T-helper 22 cell (primary cell): ENCODE measurements at places on chromosomes 16 and 17.

DNA sequence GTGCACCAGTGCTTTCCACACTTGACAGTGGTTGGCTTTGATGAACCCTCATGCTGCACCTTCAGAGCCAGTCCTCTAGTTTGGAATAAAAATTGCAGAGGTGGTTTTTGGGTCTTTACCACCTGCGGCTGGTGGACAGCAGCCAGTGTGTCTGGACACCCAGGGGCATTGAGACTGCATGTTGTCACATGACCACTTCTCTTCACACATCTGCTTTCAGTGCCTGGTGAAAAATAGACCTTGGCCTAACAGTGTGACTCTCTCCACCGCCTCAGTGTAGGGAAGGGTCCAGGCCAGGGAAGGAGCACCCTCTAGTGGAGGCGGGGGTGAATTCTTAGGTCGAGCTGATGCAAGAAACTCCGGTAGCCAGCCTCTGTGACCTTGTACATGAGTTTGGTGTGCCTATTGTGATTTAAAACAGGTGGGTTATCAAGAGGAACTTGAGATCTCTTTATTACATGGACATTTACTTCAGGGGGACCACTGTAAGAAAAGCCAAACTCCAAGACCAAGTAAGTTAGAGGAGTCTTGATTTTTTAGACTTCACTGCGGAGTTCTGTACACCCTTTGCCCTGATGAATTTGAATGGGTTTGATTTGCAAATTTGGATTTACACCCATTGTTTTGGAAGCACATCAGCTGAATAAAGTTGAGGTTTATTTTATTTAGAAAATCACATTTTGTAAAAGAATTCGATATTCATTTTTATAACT is 17.9 kb downstream of the GOSR2 start:
- DNase-seq: peak; percentile 3

DNA sequence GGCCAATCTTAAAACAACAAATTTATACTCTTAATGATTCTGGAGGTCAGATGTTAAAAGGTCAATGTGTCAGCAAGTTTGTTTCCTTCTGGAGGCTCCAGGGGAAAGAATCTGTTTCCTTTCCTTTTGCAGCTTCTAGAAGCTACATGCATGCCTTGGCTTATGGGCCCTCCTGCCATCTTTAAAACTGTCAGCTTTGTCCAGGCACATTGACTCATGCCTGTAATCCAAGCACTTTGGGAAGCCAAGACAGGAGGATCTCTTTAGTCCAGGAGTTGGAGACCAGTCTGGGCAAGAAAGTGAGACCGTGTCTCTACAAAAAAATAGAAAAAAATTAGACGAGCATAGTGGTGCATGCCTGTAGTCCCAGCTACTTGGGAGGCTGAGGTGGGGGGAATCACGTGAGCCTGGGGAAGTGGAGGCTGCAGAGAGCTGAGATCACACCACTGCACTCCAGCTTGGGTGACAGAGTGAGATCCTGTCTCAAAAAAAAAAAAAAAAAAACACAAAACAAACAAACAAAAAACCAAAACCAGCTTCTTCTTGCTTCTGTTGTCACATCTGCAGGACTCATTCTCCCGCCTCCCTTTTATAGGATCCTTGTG is 58.3 kb downstream of the NOS2 start:
- DNase-seq: no peak

GRCh38 chr16:73565263-73565662 is 517.3 kb upstream of the ZFHX3 start:
- no peak for DNase-seq

DNA sequence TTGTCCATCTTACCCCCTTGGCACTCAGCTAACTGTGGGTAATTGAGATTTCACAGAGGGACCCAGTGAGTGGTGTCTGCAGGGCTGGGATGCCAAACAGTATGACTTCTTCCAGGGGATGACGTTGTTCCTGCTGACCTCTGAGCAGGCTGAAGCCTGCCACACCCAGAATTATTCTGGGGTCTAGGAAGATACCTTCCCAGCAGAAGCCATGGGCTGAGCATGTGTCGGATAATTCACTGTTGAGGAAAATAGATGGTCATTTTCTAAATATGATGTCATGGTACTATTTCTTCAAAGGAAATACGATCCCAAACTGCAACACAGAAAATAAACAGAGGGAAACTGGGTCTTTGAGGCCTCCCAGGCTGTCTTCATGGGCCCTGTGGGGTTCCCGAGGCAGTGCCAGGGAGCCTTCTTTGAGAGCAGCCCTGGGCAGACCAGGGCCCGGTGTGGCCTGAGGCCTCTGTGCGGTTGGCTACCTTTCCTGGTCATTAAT is 17.4 kb downstream of the WNT9B start:
- no peak for DNase-seq

DNA sequence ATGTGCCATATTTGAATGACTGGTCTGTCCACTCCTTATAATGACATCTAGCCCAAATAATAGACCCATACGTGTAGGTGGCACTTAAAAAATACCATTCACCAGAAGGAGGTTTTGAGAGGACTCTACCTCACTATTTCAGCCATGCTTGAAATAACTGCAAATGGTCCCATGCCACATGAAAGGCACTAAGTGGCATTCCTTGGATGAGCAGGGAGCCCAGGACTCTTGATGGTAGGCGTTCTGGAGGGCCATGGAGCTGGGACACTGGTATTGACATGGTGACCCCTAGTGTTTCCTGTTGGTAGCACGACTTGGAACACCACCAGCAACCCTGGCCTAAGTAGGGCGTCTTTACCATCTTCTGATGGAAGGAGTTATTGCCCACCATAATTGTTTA is 148.7 kb upstream of the ZFHX3 start:
- no peak for DNase-seq

DNA sequence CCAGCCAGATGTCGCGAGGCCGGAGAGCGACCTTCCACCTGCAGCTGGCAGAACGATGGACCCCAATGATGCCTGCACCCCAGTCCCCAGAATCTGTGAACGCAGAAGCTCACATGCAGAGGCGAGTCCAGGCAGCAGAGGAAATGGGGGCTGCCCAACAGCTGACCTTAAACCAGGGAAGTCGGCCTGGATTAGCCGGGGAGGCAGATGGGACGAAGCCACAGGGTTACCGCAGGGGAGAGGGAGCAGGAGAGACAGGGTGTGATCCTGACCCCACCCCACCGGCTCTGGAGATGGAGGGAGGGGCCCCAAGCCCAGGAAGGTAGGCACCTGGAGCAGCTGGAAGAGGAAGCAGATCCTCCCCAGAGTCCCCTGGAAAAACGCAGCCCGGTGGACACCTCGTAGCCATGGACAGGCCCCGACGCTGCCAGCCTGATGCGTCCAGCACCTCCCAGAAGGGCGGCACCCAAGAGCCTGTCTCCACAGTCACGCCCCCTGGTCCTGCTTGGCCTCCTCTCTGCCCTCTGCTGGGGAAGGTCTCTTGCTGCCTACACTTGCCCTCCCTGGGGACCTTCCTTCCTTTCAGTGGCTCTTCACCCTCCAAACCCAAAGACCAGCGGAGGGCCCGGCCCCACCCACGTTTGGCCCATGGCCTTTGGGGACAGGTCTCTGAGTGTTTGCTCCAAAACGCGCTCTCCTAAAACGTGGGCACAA is 37.3 kb downstream of the PIEZO1 start:
- DNase-seq: no peak

DNA sequence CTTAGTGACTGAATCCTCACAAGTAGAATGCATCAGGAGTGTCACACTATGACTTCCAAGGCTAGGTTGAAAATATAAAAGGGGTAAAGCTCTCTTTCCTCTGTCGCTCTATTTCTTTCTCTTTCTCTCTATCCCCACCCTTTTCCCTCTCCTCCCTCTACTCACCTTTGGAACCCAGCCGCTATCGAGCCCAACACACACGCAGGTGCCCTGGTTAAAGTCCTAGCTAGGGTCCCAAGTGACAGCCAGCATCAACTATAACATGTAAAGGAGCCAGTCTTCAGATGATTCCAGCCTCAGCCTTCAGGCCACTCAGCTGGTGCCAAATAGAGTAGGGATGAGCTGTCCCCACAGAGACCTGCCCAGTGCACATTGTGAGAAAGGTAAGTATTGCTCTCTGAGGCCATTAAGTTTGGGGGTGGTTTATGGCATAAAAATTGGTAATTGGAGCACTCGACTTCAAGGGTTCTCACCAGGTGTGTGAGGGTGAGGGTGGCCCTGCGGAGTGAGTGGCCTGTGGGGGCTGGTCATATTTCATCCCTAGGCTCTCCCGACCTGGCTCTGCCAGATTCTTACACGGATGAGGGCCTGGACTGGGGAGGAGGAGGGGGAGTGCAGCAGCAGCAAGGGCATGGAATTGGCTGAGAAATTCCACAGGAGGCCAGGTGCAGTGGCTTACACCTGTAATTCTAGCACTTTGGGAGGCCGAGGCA is 14.9 kb upstream of the C16orf54 start:
- no peak for DNase-seq

GRCh38 chr16:57818377-57819064 is 16.2 kb upstream of the KIFC3 start:
- DNase-seq: no peak

- no peak for DNase-seq
Measured at GRCh38 chr17:10673312-10673711, 16.2 kb upstream of the MYH3 start.

- no peak for DNase-seq
Measured at GRCh38 chr16:77945126-77945525, 77.2 kb upstream of the CLEC3A start.

- DNase-seq: no peak
Measured at GRCh38 chr17:77930780-77931768, 27.4 kb upstream of the TNRC6C start.

GRCh38 chr17:58059141-58059540 is 24.1 kb upstream of the DYNLL2 start:
- DNase-seq: no peak

- DNase-seq: no peak
Measured at GRCh38 chr16:17744921-17745572, 274.3 kb upstream of the XYLT1 start.

GRCh38 chr16:49183911-49184310 is 97.7 kb downstream of the CBLN1 start:
- DNase-seq: no peak

GRCh38 chr16:54878301-54878700 is 52.4 kb upstream of the IRX5 start:
- no peak for DNase-seq

- DNase-seq: no peak
Measured at GRCh38 chr17:33874617-33875060, 380.4 kb upstream of the CCL2 start.

DNA sequence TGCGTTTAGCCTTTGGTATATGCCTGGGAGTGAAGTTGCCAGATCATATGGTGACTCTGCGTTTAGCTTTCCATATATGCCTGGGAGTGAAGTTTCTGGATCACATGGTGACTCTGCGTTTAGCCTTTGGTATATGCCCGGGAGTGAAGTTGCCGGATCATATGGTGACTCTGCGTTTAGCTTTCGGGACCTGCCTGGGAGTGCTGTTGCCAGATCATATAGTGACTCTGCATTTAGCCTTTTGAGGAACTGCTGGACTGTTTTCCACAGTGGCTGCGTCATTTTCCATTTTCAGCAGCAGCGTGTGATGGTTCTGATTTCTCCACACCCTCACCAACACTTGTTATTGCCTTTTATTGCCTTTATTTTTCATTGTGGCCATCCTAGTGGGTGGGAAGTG is 73.0 kb downstream of the OR1D5 start:
- no peak for DNase-seq

DNA sequence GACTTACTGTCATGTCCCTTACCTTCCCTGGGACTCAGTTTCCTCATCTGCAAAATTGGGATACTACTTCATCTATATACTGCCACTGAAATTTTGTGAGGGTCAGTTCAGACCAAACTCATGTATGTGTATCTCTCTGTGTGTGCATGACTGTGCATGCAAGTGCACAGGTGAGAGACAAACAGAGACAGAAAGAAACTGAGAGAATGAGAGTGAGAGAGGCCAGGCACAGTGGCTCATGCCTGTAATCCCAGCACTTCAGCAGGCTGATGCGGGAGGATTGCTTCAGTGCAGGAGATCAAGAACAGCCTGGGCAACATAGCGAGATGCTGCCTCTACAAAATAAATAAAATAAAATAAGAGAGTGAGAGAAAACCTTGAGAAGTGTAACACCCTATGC is 32.1 kb upstream of the SLC6A2 start:
- DNase-seq: no peak

GRCh38 chr16:12819126-12820117 is 15.7 kb upstream of the CPPED1 start:
- DNase-seq: peak; percentile 34

DNA sequence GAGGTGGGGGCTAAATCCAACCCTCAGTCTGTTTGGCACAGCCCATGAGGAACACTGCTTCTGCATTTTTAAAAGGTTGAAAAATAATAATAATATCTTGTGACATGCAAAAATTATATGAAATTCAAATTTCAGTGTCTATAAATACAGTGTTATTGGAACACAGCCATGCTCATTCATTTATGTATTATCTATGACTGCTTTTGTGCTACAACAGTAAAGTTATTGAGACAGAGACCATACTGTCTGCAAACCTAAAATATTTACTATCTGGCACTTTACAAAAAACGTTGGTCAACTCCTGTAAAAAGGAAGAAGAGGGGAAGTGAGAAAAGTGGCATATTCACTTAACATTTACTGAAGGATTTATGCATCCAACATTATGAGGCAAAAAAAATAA is 3.1 kb downstream of the ABCA5 start:
- DNase-seq: no peak

- DNase-seq: no peak
Measured at GRCh38 chr16:85164838-85165516, 52.7 kb upstream of the CIBAR2 start.

DNA sequence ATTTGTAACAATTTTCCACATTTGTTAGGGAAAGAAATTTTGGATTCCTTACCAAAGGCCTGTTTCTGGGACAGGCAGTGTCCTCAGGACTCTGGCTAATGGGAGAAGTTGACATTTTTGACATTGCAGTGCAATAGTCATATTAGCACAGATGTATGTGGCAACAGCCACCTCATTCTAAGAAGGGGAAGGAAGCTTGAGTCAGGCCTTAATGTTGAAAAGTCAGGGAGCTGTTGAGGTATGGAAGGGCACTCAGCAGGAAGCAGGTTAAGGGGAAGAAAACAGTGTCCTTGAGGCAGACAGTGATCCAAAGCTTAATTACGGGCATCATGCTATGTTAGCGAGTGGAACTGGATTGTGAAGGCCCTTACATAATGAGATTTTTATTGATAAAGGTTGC is 20.9 kb downstream of the AKTIP start:
- DNase-seq: no peak

DNA sequence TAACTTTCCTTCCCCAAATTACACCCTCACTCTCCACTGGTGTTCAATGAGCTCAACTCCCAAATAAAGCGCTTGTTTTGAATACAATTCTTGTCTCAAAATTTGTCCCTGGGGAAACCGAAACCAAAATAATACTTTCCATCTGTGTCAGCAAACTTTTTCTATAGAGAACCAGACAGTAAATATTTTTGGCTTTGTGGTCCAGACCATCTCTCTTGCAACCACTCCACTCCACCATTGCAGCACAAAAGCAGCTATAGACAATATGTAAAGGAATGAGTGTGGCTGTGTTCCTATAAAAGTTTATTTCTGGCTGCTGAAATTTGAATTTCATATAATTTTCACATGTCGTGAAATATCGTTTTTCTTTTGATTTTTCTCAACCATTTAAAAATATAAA is 84.6 kb upstream of the ERCC4 start:
- DNase-seq: no peak

- no peak for DNase-seq
Measured at GRCh38 chr16:72203401-72203800, 31.4 kb upstream of the PMFBP1 start.

- DNase-seq: no peak
Measured at GRCh38 chr16:72590151-72590937, 418.4 kb upstream of the PMFBP1 start.

GRCh38 chr17:5354886-5355415 is 64.5 kb downstream of the NUP88 start:
- DNase-seq: no peak

GRCh38 chr16:2710711-2711231 is 9.3 kb downstream of the PRSS27 start:
- DNase-seq: no peak

GRCh38 chr16:27384425-27384824 is 17.5 kb upstream of the IL21R start:
- DNase-seq: no peak
